Epithelial cell of alveolus of lung (primary cell): ENCODE measurements at places on chromosomes 7 and 10. TPM values are rescaled to one million over a fixed set of nuclear protein-coding genes. Genes with fewer than 3 reads are reported as not detected.

Gene MKX
- total RNA-seq = 0.08 and 0.26 TPM in 2 replicates

Gene AKR1C8
- total RNA-seq = not detected in 2 replicates

Gene TET1
- total RNA-seq = 2.7 and 9.0 TPM in 2 replicates

Gene NPY
- total RNA-seq = not detected in 2 replicates

Gene SLC16A9
- 0.91 and 1.7 TPM in 2 replicates for total RNA-seq

Gene CALHM3
- not detected in 2 replicates for total RNA-seq

Gene ANKRD61
- 0.08 and 0.39 TPM in 2 replicates for total RNA-seq

Gene AGBL3
- 0.52 and 0.64 TPM in 2 replicates for total RNA-seq

Gene CNTNAP2
- 0.65 and 3.0 TPM in 2 replicates for total RNA-seq

Gene DRGX
- not detected in 2 replicates for total RNA-seq

Gene KLF14
- total RNA-seq = 0.13 TPM in 1 of 2 replicates, not detected in the other

Gene CARD11
- total RNA-seq = 0.16 and 6.9 TPM in 2 replicates

Gene COL28A1
- 0.72 TPM in 1 of 2 replicates, not detected in the other for total RNA-seq

Gene ADAM12
- total RNA-seq = 3.4 and 8.1 TPM in 2 replicates

Gene HTR7
- 7.4 and 8.5 TPM in 2 replicates for total RNA-seq

Gene TMEM273
- total RNA-seq = not detected in 2 replicates

Gene SFRP4
- 0.39 TPM in 1 of 2 replicates, not detected in the other for total RNA-seq

Gene BTBD16
- not detected in 2 replicates for total RNA-seq

Gene PLCE1
- 0.24 and 1.6 TPM in 2 replicates for total RNA-seq

Gene WEE2
- total RNA-seq = not detected in 2 replicates

Gene AASS
- total RNA-seq = 13.4 and 18.9 TPM in 2 replicates

Gene STAG3
- 0.16 and 0.91 TPM in 2 replicates for total RNA-seq

Gene SRGN
- 60.0 and 221 TPM in 2 replicates for total RNA-seq

Gene IFIT2
- 2.7 and 4.0 TPM in 2 replicates for total RNA-seq

Gene ZNF425
- 1.6 and 6.6 TPM in 2 replicates for total RNA-seq

Gene CYP2E1
- under 0.01 and 1.7 TPM in 2 replicates for total RNA-seq

Gene PLXNA4
- total RNA-seq = 0.65 and 2.7 TPM in 2 replicates

Gene SPDYE5
- total RNA-seq = not detected in 2 replicates

Gene PTF1A
- not detected in 2 replicates for total RNA-seq

Gene PTPRN2
- 0.78 and 2.7 TPM in 2 replicates for total RNA-seq

Gene CLEC2L
- not detected in 2 replicates for total RNA-seq

Gene SEMA4G
- 2.8 and 6.1 TPM in 2 replicates for total RNA-seq

Gene GALNT17
- total RNA-seq = not detected in 2 replicates

Gene HOXA1
- 1.4 and 3.9 TPM in 2 replicates for total RNA-seq

Gene ECHDC3
- total RNA-seq = 29.9 and 48.6 TPM in 2 replicates
